ENCODE measurements at places on chromosomes 16 and 17.
A peak's percentile ranks its signal among the peaks of the same experiment; 100 is the strongest.

- DNase-seq = peak; percentile 45
Measured at GRCh38 chr17:50909765-50910605, 43.8 kb upstream of the TOB1 start.

DNA sequence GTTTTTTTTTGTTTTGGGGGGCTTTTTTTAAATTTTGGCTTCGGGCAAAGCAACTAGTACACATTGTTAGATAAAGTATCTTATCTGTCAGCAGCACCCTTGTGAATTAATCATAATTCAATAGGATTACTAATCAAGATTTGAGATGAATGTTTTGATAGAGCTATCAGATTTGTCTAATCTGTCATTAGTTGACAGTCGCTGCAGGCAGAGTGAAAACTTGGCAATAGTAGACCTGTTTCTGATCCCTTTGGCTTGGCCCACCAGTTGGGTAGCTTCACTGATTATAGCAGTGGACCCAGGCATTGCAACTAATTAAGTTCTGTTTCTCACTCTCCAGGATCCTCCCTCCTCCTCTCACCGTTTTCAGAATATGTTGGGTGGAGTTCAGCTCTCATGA is 258.6 kb downstream of the IRX3 start:
- no peak for DNase-seq

DNA sequence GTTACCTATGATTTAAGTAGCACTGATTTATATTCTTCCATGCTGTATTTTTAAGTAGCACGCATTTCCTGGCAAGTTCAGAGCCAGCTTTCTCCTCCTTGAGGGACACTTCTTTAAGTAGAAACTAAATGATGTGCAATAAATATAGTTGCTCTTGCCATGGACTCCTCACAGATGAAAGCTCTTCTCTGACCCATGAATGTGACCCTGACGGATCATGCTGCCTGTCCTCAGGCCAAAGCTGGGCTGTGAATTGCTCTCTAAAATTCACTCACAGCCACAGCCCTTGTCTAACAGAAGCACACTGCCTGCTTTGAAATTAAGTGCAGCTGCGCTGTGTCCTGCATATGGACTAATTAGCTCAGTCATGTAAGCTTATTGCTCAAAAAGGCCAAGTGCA is 438.8 kb downstream of the PMP22 start:
- DNase-seq = no peak

- no peak for DNase-seq
Measured at GRCh38 chr16:25875956-25876598, 184.3 kb downstream of the HS3ST4 start.

- no peak for DNase-seq
Measured at GRCh38 chr17:2682176-2682938, 29.2 kb downstream of the CLUH start.

Measured in activated naive CD8-positive, alpha-beta T cell treated with anti-CD3 and anti-CD28 coated beads for 36 hours (primary cell).